ENCODE measurements at places on chromosomes 12 and 14.

DNA sequence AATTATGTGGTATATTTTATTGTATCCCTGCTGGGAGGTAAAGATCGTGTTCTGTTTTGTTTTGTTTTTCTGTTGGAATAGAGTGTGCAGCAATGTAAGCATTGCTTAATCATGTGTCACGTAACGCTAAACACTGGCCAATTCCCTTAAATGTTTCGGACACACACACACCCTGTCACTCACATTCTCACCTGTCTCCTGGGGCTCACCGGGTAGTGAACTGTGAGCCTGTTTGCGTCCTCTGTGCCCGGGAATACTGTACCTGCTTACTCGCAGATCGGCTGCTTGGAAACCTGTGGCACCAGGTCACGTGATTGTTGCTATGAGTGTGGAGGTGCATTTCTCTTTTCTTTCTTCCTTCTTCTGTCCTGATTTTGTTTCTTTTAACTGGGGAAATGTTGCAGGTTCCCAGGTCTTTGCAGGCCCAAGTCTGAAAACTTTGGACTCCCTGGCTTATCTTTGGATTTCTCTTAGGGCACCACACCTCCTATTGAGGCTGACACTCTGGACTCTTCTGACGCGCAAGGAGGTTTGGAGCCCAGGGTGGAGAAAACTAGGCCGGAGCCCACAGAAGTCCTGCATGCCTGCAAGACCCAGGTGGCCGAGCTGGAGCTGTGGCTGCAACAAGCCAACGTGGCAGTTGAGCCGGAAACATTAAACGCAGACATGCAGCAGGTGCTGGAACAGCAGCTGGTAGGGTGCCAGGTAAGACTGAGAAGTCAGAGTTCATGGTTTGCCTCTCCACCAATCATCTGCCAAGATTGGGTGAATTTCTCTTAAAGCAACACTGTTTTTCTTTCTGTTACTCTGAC is 181.1 kb downstream of the ESR2 start:
- no peak for DNase-seq

DNA sequence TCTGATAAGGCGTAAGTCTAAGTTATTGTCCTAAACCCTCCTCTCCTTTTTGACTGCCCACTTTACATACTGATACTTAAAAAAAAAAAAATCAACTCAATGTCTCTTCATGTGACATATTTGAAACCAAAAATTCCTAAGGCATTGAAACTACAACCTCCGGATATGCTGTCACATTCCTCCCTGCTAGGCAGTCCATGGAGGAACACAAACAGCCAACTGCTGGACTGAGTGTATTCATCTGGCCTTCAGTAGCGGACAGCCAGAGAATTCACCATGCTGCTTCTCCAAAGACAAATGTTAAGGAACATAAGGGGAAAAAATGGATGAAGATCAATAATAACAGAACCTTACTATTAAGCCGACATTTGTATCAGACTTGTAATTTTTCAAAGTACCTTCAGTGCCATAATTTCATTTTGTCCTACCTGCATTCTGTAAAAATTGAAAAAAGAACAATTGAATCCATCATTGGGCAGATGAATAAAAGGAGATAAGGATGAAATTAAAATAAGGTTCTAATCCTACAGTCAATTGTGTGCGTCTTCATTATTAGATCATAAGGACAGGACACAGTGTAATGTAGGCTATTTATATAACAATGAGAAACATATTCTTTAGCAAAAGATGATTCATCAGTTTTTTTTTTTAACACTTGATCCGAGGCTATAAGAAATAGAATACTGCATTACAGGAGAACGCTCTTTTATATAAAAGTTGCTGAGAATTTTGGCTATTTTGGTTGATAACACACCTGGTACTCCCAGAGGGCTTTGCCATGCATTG is 12.2 kb downstream of the RERG start:
- no peak for DNase-seq

GRCh38 chr14:71235875-71236274 is 328.6 kb downstream of the PCNX1 start:
- DNase-seq, result no peak

DNA sequence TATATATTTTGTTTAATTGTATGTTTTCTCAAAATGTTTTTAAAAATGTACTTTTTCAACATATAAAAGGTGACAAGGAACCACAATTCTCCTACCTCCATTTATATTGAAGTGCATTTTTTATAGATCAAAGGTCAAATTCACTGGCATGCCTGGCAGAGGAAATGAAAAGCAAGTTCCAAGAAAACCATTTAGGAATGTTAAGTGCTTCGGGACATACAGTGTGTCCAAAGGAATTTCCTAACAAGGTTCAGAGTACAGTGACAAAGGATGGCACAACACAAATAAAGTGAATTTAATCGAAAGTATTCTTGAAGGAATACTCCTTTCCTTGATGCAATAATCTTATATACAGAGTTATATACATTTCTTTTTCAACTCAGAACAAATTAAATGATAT is 242.3 kb downstream of the CCER1 start:
- no peak for DNase-seq

GRCh38 chr14:65813760-65814384 is 401.3 kb downstream of the FUT8 start:
- no peak for DNase-seq

GRCh38 chr12:54415221-54415929 is 3.7 kb downstream of the ITGA5 start:
- DNase-seq, result no peak

DNA sequence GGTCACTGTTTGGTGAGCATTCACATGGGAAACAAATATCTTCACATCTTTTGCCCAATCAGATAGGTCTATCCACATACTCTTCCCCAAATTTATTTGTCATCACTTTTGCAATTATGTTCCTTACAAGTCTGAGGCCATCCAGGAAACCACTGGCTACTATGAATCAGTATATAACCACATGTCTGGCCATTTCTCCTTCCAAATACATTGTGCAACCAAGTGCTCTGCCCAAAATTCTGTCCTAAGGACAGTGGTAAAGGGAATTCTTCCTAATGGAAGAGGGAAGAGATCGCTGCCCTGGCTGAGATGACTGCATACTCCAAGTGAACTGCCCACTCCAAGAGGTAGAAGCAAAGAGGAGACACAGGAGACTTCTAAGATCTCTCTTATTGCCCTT is 148.9 kb upstream of the MAX start:
- no peak for DNase-seq

DNA sequence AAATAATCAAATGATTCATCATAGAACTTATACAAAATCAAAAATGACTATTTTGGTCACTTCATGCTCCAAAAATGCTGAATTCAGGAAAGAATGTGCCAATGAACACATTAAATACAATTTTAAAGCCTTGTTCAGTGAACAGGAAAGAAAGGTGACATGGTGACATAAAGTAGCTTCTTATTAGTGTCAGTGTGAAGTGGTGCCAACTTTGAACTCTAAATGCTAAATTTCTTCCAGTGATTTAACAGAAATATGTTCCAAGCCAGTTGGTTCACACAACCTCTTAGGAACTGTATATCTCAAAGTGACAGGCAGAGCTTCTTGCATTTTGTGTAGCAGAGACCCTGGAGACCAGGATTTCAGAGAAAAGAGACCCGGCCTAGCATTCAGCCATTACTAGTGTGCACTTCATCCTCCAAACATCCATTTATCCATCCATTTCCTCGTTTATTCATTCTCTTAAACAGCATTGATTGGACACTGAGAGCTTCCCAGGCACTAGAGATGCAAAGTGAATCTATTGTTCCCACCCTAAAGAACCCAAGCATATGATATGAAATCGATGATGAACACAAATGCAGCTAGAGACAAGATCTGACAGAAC is 95.2 kb downstream of the FAR2 start:
- no peak for DNase-seq

DNA sequence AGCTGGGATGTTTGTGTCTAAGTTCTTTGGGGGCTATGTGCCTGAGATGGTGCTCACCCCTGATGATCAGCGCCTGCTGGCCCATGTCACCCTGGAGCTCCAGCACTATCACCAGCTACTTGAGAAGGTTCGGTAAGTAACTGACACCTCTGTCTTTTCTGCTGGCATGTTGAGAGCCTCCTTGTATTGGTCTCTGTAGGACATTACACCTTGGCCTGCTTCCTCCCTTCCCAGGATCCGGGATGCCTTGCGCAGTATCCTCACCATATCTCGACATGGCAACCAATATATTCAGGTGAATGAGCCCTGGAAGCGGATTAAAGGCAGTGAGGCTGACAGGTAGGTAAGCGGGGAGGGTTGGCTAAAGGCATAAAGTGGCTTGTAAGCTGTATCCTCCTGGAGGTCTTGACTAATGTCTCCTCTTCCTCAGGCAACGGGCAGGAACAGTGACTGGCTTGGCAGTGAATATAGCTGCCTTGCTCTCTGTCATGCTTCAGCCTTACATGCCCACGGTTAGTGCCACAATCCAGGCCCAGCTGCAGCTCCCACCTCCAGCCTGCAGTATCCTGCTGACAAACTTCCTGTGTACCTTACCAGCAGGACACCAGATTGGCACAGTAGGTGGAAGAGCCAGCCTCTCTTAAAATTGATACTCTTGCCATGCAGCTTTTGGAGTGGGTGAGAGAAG is 5.5 kb downstream of the DDIT3 start:
- DNase-seq, result no peak

- DNase-seq, result no peak
These were observed 1.9 kb downstream of the MLXIP start for GRCh38 chr12:122080149-122081082.

DNA sequence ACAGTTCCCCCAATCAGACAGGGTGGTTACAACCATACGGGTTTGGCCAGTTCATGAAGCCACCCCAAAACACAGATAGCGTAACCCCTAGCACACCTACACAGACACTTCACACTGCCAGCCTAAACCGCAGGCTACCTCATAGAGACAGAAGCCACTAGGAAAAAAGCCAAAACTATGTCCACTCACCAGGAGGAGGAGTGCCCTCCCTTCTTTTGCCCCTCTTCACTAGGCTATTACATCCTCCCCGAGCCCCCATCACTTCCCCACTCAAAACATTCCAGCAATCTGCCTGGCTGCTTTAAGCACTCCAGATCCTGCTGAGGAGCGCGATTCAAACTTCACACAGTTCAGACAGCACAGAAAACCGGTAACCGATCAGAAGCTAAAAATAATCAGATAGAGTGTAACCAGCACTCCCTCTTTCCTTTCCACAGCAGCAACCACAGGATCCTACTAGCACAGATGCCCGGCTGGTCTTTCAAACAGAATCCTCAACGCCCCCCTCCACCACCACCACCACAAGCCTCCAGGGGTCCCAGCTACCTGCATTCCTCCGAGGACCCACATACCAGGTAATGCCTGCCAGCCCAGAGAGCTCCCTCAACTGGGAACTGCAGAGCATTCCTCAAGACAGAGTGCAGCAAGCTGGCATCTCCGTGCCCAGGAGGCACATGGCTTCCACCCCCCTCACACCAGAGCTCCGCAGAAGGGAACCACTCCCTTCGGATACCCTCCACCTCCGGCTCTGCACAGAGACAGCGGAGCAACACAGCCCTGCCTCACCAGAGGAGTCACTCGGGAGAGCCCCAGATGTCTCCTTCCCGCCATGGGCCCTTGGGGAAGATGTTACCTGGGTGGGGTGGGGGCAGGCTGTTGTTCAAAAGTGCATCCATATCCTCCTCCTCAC is 1.5 kb downstream of the CHD4 start:
- DNase-seq, result no peak

DNA sequence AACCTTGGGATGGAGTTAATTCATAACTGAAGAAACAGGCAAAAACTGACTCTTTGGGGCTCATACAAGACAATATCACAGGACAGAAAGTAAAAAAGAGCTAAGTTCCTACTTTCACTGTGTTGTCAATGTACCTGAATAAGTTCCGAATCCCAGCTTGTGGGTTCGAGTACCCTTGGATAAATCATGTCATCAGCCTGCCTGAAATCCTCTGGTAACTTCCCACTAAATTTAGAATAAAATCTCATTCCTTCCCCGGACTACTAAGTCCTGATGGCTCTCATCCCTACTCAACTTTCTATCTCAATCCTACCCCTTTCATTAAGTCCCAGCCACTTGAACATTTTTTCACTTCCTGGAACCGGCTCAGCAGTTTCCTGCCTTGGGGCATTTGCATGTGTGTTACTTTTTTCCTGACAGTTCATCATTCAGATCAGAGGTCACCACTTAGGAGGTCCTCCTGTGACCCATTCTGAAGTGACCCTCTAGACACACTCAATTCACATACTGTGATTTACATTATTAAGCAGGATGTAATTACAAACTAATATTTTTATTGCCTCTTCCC is 12.7 kb downstream of the ERP29 start:
- no peak for DNase-seq

GRCh38 chr12:111330800-111331752 is 37.8 kb downstream of the PHETA1 start:
- DNase-seq, result no peak

DNA sequence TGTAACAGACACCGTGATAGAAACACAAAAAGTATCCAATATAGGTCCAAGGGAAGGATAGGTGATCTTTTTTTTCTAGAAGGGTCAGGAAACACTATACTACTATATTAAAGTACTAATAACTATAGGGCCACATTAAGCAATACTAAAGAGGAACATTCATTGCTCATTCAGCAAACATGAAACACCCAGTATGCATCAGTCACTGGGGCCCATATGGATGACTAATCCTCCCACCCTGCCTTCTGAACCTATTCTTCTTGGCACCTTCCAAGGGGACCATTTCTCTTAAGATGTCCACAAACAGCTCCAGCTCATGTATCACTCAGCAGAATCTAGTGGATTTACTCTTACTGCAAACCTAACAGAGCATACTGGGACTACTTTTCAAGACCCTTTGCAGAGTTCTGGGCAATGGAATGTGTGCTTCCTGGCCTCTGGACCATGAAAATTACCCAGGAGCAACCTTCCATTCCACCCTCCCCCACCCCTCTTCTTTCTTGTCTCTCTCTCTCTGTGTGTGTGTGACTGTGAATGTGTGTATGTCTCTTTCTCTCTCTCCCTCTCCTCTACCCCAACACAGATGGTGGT is 187.9 kb downstream of the EPS8 start:
- DNase-seq, result no peak

GRCh38 chr12:16385782-16386646 is 38.6 kb downstream of the MGST1 start:
- no peak for DNase-seq

- DNase-seq, result no peak
These were observed 26.8 kb downstream of the BCAT1 start for GRCh38 chr12:24922090-24922489.

GRCh38 chr12:62882140-62882539 is 52.8 kb downstream of the PPM1H start:
- DNase-seq, result no peak

GRCh38 chr12:114167431-114167830 is 201.3 kb upstream of the RBM19 start:
- DNase-seq, result no peak

- no peak for DNase-seq
These were observed 19.7 kb downstream of the TSPAN19 start for GRCh38 chr12:85016413-85016812.

GRCh38 chr12:71662849-71663560 is 643 bp downstream of the ZFC3H1 start:
- DNase-seq, result peak; percentile 48

GRCh38 chr14:101849640-101850039 is 88.1 kb downstream of the PPP2R5C start:
- DNase-seq, result no peak

GRCh38 chr14:50331596-50331995 is 19.5 kb downstream of the DMAC2L start:
- no peak for DNase-seq

- DNase-seq, result no peak
These were observed 17.9 kb downstream of the PXN start for GRCh38 chr12:120247621-120248030.

GRCh38 chr12:7869137-7869536 is 3.6 kb downstream of the SLC2A14 start:
- DNase-seq, result no peak

All from activated CD4-positive, CD25-positive, alpha-beta regulatory T cell treated with anti-CD3 and anti-CD28 coated beads, Interleukin-2, amount 50 U/mL, for 16 hours (primary cell).